ENCODE measurements at places on chromosomes 3 and 15.

- no peak for DNase-seq
These were observed 47.0 kb downstream of the MTHFS start for GRCh38 chr15:79849789-79850188.

DNA sequence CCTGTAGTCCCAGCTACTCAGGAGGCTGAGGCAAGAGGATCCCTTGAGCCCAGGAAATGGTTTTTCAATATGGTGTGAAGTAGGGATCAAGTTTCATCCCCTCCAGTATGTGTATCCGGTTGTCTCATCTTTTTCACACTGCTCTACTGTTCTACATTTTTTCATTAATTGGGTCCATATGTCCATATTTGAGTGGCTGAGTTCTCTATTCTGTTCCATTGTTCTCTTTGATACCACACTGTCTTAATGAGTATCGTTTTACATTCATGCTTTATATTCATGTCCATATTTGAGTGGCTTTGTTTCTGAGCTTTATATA is 81.6 kb upstream of the LRRFIP2 start:
- DNase-seq: no peak

DNA sequence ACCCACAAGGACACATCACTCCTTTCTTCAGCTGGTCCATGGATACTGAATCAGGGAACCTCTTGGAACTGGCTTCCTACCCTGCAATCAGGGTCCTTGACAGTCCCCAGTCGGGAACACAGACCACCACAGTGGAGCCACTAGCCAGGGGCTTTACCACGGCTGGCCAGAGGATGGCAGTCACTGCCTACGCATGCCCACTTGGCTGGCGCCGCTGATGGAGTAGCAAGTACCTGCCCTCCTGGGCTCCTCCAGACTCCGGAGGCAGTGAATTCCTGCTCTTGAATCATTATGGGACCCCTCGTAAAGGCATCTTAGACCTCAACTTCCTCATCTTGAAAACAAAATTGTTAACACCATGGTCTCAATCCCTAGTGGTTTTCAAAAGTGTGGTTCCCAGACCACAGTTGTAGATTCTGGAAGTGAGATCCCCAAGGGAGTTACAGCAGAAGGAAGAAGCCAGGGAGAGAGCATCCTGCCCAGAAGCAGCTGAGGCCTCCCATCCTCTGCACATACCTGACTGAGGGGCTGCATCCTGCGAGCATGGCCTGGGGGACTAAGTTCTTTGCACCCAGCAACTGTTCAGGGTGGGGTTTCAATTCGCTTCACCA is 9.1 kb upstream of the SKIC8 start:
- peak; percentile 9 for DNase-seq

DNA sequence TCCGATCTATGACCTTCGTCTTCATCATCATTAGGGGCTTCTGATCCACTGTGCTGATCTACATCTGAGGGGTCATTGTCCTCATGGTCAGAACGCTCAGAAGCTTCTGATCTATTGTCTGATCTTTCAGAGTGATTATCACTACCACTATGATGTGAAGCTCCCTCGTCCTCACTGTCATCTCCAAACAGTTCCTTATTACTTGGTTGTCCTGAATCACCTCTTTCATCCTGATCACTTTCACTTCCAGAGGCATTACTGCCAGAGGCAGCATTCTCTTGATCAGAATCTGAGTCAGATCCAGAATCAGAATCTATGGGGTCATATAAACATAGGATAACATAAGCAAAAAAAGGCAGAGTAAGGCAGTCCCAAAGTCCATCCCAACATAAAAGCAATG is 5.4 kb downstream of the LEO1 start:
- DNase-seq: no peak

DNA sequence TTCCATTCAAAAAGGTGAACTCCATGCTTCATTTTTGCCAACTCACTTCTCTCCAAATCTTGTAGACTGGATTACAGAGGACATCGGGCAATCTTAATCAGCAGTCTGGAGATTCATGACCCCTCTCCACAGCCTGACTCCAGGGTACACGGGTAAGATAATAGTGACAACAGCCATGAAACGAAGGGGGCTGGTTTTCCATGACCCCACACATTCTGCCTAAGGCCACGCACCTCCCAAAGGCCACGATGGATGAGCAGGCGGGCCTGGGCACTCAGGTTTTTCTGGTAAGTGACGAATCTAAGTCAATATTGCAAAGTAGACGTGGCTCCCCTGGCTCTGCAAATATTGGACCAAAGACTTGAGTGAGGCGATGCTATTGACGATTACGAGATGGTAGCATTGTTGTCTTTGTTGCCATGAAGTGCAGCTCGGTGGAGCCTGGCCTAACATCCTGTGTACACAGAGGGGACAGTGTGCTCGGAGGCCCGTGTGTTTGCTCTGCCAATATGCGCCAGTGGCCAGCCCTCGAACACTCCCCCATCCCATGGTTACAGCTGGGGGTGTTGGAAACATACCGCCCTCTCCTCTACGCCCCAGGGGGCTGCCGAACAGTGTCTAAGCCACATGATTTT is 119.1 kb downstream of the OPA1 start:
- no peak for DNase-seq

GRCh38 chr3:141346418-141346817 is 21.9 kb upstream of the ZBTB38 start:
- no peak for DNase-seq

DNA sequence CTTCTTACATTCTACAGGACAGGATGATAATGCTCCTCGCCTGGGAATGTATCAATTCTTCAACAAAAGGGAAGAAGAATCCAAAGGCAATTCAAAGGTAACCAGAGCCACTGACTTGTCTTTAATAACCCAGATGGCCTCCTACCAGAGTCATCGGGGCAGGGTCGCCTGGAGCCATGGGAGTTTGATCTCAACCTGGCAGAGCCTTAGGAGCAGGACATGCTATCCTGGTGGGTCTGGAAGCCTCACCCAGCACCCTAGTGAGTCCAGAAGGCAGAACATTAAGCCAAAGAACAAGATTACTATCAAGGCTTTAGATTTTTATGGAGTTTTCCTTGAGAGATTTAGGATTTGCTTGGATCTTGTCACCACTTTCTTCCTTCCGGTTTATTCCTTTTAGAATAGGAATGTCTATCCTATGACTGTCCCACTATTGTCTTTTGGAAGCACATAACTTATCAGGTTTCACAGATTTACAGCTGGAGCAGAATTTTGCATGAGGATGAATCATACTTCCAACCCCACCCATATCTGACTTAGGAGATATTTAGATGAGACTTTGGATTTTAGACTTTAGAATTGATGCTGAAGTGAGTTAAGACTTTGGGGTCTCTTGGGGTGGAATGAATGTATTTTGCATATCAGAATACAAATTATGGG is 330.3 kb upstream of the GOLIM4 start:
- DNase-seq: no peak

Measured in activated effector memory CD4-positive, alpha-beta T cell treated with Interleukin-2 at 50 U/mL for 16 hours (primary cell).